Diencephalon (tissue), 1 donor: ENCODE measurements at places on chromosomes 7 and 10. TPM values are rescaled to one million over a fixed set of nuclear protein-coding genes. Genes with fewer than 3 reads are reported as not detected.

Gene HDAC9
- total RNA-seq, result 68.3 TPM

Gene HBP1
- total RNA-seq, result 44.8 TPM

Gene ANXA8
- not detected for total RNA-seq

Gene SPDYE1
- total RNA-seq, result not detected

Gene UFSP1
- 3.7 TPM for total RNA-seq

Gene AUTS2
- 82.1 TPM for total RNA-seq

Gene FAM171A1
- 35.1 TPM for total RNA-seq

Gene PIK3CG
- total RNA-seq, result 1.8 TPM

Gene PRSS2
- not detected for total RNA-seq

Gene ADCY1
- total RNA-seq, result 107 TPM

Gene CAMK1D
- 26.5 TPM for total RNA-seq

Gene HEPACAM2
- total RNA-seq, result 0.23 TPM

Gene NKX1-2
- total RNA-seq, result 1.8 TPM

Gene TMEM176A
- 1.2 TPM for total RNA-seq

Gene ARID5B
- 27.9 TPM for total RNA-seq

Gene GNG11
- total RNA-seq, result 6.5 TPM

Gene CLEC5A
- total RNA-seq, result under 0.01 TPM

Gene PHYHIPL
- total RNA-seq, result 49.6 TPM

Gene SPDYE6
- not detected for total RNA-seq

Gene TMEM178B
- 126 TPM for total RNA-seq

Gene UCN3
- not detected for total RNA-seq

Gene RPEL1
- not detected for total RNA-seq

Gene IFIT1B
- total RNA-seq, result 0.92 TPM

Gene MSMB
- not detected for total RNA-seq

Gene GIMAP6
- 6.9 TPM for total RNA-seq

Gene TBL2
- 40.6 TPM for total RNA-seq

Gene CFAP58
- 1.8 TPM for total RNA-seq

Gene HYAL4
- total RNA-seq, result not detected

Gene RBM20
- 0.23 TPM for total RNA-seq

Gene FAM25A
- total RNA-seq, result not detected

Gene MOSPD3
- total RNA-seq, result 11.3 TPM

Gene MYH16
- total RNA-seq, result not detected

Gene TRPV5
- 0.23 TPM for total RNA-seq

Gene NEURL1
- 33.4 TPM for total RNA-seq

Gene STEAP1
- 1.2 TPM for total RNA-seq

Gene ANKRD1
- total RNA-seq, result not detected

Gene ASB15
- total RNA-seq, result not detected

Gene WEE2
- 0.23 TPM for total RNA-seq

Gene EPDR1
- 33.7 TPM for total RNA-seq

Gene DRGX
- total RNA-seq, result 0.23 TPM
